ENCODE measurements at places on chromosomes 11 and 22.

GRCh38 chr11:45150301-45150700, 3.9 kb downstream of the PRDM11 start:
- no peak for DNase-seq

GRCh38 chr22:48891688-48892577, 935.7 kb downstream of the BRD1 start:
- no peak for DNase-seq

DNA sequence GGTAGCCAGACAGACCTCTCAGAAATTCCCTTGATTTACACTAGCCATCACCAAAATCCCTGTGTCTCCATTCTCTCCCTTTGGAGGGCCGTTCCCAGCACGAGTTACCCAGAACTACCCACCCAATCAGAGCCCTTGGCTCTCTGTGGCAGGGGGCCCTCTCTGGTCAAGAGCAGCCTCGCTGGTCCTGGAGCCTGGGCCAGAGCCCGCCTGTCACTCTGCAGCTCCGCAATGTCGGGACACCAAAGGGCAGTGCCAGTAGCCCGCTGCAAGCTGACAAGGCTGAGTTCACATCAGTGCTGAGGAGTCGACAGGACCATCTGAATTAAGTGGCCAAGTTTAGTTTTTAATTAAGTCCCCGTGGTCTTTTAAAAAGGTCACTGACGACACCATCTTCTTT, 241.6 kb downstream of the ST3GAL4 start:
- DNase-seq = no peak

- DNase-seq = no peak
These were observed 34.2 kb downstream of the TCF20 start for GRCh38 chr22:42236268-42236667.

DNA sequence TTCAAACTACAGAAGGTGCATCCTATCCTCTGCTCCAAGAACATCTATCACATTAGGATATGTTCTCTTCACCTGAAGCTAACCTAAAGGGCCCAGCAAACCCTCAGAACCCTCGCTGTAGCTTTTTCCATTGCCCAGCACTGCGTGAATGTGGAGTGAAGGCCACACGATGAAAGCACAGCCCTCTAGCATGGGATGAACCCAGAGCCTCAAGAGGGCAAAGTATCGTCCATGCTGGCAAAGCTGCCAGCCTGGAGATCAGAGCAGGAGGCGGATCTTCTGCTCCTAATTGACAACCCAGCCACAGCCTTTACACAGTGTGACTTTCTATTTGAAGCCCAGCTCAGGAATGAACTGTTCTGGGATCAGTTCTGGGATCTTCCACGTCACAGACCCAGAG, 65.1 kb upstream of the USP47 start:
- no peak for DNase-seq

- no peak for DNase-seq
These were observed 283.2 kb downstream of the OPCML start for GRCh38 chr11:133249065-133249464.

DNA sequence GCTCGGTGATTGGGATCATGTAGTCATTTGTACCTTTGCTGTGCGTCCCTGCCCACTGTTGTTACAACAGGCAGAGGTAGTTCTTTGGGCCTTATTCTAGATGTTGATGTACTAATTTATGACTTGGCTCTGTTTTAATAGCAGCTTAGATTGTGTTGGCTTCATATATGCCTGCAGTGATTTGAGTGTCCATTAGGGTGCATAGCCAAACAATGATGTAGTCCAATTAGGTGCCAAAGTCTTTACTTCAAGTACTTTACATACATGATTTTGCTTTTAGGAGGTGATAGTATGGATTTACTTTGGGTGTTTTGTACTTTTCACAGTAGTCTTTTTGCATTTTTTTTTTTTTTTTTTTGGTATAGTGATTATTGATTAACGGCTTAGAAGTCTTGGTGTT, 46.4 kb downstream of the PPP6R3 start:
- DNase-seq = no peak

- no peak for DNase-seq
These were observed at the start of gene LRRC10B for GRCh38 chr11:61507962-61508861. LRRC10B (plus strand) TSS chr11:61508749; CDS start chr11:61508999, 250 bp downstream.

DNA sequence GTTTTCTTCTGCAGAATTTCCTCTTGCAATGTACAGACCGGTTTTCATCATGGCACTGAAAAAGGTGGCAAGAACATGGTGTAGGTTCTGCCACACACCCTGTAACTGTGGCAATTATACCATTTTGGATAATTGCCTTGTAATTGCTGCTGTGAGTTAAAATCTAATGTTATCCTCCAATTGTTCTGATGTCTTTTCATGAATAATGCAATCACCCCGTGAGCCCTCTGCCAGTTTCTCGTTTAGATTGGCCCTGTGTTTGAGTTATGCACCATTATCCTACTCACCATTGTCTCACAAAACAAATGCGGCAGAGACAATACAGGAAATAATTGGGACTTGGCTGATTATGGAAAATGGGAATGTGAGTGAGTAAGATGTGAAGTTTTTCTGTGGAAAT, 61.8 kb upstream of the MTNR1B start:
- DNase-seq = no peak

GRCh38 chr11:79412761-79413160, 28.1 kb downstream of the TENM4 start:
- DNase-seq = no peak

Data from GM04504 (cell line).